ENCODE measurements at places on chromosomes 3 and 15. TPM values are rescaled to one million over a fixed set of nuclear protein-coding genes. Genes with fewer than 3 reads are reported as not detected.

DNA sequence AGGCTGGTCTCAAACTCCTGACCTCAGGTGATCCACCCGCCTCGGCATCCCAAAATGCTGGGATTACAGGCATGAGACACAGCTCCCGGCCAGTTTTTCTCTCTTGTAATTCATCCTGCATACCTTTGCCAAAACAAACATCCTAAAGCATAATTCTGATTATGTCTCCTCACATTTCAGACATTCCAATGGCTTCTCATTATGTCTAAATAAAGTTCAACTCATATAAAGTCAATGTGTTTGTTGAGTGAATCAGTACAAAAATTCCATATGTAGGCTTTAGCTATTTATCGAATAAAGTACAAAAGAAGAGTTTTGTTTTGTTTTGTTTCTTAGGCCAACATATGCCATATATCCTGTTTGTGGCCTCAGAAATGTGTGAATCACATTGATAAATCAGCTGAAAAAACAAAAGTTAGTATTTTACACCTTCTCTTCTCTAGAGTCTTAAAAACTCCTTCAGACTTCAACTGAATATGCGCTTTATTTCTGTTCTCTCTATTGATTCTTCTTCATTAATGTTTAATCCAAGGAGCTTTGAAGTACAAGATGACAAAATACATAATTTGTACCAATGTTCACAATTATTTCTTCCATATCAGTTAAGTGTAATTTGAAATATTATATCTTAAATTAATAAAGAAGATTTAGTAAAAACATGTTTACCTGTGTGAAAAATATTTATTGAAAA lies 165.8 kb downstream of the MECOM start:
- peak; percentile 99 for DNase-seq

- DNase-seq, result no peak
Observed at GRCh38 chr3:167709690-167710089, 25.0 kb downstream of the PDCD10 start.

IL17RE gene
- 22.7 TPM for total RNA-seq

DNA sequence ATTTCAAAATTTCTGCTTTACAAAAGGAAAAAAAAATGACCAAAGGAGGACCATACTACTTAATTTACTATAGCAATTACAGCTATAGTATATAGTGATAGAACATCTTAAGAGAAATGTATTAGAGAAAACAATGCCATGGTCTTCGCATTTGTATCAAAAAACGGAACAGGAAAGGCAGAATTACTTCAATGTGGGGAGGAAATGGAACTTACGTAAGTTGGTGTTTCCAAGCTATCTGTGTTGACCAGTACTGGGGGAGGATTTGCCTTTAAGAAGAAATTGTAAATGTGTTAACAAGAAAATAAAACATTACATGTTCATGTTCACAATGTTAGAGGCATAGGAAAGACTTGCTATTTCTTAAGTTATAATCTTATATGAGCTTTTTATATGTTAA lies 119.9 kb upstream of the MELTF start:
- DNase-seq, result no peak

RAD51 gene
- total RNA-seq, result 22.5 TPM

Data from PC-9 (cell line).